ENCODE measurements at places on chromosomes 12 and 14.

DNA sequence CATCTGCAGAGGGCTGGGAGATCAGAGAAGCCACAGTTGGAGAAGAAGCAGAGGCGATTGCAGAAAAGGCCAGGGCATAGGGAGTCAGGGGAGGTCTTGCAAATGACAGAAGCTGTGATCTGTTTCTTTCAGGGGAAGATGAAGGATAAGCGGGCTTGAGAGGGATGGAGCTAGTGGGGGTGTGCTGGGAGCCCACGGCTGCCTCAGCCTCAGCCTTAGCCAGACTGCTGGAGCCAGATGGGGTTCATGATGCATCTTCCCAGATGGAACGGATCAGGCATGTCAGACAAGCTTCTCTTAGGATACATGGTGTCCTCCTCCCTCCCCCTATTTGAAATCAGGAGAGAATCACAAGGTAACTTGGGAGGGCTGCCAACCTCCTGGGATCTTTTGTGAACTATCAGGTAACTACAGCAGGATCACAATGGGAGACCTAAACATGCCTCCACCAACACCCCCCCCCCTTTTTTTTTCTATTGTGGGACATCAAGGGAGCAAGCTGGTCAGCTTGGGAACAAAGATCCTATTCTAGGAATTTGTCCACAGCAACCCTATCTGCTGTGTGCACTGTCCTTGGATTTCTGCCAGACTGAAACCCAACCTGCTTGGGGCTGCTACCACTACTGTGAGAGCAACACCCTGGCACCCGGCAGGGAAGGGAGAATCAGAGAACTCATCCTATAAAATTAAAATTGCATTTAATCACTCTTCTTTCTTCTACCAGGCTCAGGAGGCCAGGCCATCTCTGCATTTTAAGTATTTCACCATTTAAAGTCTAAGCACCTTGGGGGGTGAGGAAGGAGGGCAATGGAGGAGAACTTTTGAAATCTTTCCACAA lies 10.7 kb upstream of the ATP2A2 start:
- DNase-seq, result peak; percentile 42

GRCh38 chr12:26293612-26294011 lies 98.2 kb downstream of the SSPN start:
- DNase-seq, result no peak

DNA sequence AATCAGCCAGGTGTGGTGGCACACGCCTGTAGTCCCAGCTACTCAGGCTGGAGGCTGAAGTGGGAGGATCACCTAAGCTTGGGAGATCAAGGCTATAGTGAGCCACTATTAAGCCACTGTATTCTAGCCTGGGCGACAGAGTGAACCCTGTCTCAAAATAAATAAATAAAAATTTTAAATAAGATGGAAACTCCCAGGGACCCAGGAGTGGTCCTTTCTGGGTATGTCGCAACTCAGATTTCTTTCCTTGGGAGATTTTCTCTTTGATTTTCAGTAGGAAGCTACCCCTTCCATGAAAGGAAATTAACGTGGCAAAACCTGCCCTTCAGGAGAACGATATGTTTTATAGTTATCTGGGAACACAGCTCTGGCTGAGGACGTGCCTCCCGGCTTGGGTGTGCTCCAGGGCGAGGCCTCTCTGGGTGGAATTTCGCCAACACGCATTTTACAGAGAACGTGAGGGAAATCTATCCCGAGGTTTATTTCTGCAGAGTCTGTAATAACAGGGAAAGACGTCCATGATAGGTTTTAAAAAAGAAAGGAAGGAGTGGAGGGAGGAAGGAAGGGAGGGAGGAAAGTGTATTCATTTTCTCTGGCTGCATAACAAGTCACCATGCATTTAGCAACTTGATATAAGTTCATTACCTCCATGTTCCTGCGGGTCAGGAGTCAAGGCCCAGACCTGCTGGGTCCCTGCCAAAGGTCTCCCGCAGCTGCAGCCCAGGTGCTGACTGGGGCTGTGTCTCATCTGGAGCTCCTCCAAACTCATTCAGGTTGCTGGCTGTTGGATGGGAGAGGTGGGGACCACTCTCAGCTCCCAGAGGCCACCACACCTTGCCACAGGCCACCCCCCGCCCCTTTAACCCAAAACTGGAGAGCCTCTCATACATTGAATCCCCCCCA lies 80.6 kb upstream of the GSC start:
- no peak for DNase-seq

DNA sequence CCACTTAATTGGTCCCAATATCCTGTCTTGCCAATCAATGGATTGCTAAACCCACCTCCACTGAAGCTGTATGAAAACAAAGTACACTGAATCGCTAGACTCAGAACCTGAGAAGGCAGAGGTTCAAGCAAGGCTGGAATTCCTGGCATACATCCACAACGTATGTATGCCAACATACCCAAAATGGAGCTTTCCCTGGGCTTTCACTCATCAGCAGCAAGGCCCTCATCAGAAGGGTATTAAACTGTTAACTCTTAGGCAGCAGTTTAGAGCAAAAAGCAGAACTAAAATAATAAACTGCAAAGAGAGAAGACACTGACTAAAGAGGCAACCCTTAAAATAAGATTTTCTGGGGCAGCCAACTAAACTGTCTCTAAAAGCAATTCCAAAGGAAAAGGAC lies 13.6 kb downstream of the MED13L start:
- DNase-seq, result no peak

DNA sequence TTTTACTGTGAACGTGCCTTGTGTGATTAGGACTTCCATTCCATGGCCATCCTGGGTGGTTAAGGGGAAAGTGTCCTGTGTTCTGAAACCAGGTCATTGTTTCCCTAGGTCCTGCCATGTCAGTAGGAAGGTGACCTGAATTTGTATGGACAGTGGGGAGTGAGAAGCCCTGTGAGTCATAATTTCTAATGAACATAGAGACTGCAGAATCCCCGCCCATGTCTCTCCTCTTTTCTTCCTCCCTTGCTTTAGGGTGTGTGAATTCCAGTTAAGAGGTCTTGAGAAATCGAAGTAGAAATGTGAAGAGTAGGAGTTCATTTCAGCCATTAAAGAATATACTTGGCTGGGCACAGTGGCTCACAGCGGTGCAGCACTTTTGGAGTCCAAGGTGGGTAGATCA lies 8.1 kb downstream of the TTC9 start:
- no peak for DNase-seq

- DNase-seq, result no peak
Measured at GRCh38 chr14:26860111-26860510, 262.3 kb upstream of the NOVA1 start.

DNA sequence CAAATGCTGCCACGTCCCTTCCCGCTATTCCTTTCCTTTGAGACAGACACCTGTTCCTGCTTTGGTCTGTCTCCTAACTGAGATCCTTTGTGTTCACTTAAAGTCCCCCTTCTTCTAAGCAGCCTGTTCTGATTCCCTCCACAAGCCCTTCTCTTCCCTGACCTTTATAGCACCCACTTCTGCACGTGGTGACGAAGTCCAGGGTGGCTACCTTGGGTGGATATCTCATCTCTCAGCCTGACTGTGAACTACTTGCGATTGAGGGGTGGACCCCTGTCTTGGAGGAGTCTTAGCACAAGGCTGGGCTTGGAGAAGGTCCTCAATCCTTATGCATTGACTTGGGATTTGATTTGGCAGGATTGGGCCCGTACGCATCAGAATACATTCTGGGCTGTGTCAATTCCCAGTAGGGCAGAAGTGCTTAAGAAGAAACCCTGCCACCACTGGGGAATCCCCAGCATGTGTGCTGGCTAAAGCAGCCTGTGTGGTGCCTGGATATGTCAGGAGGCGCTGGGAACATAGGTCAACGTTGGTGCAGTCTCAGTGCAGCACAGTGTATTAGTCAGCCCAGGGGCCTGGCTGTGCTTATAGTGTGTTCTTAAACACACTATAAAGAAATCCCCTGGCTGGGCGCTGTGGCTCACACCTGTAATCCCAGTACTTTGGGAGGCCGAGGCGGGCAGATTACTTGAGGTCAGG lies 23.6 kb downstream of the KRT80 start:
- DNase-seq, result no peak

GRCh38 chr12:127263621-127264020 lies 1003.3 kb upstream of the TMEM132C start:
- no peak for DNase-seq

GRCh38 chr12:106769546-106769945 lies 4.9 kb upstream of the RIC8B start:
- no peak for DNase-seq

GRCh38 chr12:18139989-18140596 lies 50.1 kb upstream of the RERGL start:
- DNase-seq, result no peak

GRCh38 chr14:101418601-101419000 lies 142.7 kb upstream of the DIO3 start:
- DNase-seq, result no peak

- DNase-seq, result no peak
Measured at GRCh38 chr12:53644133-53644532, 18.0 kb upstream of the ATF7 start.

- peak; percentile 80 for DNase-seq
Measured at GRCh38 chr12:47744005-47744651, 14.6 kb downstream of the RAPGEF3 start.

DNA sequence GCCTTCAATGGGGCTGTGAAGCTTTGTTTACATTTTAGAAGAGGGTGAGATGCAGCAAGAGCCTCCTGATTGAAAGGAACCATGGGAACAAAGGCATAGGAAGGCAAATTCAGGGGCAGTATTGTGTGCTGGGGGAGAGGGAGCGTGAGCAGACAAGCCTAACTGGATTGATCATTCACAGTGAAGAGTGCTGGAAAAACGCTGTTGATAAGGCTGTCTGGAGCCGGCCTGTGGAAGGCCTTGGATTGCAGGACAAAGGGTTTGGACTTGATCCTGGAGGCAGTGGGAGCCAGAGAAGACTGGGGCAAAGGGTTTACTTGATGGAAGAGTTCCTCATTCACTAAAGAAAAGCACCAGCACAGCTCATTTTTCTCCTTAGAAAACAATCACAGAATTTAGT lies 160.5 kb downstream of the PAH start:
- peak; percentile 25 for DNase-seq

- DNase-seq, result no peak
Measured at GRCh38 chr14:60215127-60215444, 33.9 kb upstream of the PPM1A start.

DNA sequence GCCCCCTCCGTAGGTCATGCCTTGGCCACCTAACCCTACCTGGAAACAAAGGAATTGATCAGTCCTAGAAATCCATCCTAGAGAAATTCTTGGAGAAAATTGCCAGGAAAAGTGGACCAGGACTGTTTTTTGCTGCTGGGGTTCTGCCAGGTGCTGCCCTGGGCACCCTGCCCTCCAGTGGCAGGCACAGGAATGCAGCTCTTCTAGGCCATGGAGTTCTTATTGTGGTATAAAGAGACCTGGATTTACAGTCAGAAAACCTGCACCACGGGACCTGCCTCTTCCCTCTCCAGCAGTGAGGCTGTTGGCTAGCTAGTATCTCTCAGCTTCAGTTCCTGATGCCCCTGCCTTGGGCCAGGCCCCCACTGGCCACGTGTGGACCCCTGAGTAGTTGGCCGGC lies 59.7 kb downstream of the SLC24A4 start:
- DNase-seq, result no peak

- no peak for DNase-seq
Measured at GRCh38 chr14:61575551-61576150, 119.7 kb upstream of the HIF1A start.

DNA sequence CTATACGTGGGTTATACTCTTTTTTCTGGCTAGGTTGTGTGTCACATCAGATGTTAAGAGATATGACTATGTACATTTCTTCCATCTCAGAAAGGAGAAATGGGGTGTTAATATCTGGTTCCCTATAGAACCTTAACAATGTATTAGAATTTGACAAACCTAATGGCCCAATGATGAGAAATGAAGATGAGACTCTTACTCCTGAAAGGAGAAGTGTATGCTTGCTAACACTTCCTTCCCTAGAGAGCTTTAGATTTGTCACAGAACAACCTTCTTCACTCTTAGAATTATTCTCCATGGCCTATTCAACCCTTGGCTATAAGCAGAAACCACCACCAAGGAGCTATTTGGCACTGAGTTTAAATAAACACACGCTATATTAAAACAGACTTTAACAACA lies 839.6 kb downstream of the GALC start:
- no peak for DNase-seq

DNA sequence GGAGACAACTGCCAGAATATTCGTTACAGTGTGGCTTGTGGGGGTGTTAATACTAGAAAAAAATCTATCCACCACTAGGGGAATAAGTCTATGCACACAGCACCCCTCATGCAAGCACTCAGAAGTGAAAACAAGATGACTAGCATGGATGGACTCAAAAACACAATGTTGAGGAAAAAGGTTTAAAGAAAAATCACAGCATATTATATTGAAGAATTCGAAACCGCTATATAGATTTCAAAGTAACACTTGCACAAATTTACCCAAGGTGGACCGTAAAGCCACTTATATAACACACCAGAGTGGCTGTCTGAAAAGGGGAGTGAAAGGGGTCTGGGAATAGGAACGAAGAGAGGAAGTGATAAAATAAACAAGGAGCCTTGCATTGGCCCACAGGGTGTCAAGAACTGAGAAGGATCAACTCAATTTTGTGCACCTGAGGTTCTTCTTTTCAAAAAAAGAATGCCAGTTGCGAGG lies 544 bp downstream of the ABCD4 start:
- no peak for DNase-seq

DNA sequence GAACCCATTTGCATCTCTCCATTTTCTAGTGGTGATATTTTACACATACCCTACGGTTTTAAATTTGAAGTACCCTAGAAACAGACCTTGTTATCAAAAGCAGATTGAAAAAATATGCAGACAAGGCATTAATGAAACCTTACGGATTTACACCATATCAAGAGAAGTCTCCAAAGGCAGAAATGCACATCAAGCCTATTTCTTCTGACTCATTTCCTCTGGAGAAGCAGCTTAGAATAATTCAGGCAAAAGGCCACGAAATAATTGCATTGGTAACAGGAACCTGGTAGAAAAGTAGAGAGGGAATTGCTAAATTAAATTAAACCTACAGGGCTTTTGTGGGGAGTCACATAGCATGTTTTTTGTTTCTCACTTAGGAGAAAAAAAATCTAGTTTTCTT lies 34.7 kb downstream of the KICS2 start:
- DNase-seq, result no peak

GRCh38 chr14:35814371-35815005 lies 5.4 kb upstream of the RALGAPA1 start:
- peak; percentile 29 for DNase-seq

GRCh38 chr12:23628806-23629205 lies 320.7 kb downstream of the SOX5 start:
- DNase-seq, result no peak

DNA sequence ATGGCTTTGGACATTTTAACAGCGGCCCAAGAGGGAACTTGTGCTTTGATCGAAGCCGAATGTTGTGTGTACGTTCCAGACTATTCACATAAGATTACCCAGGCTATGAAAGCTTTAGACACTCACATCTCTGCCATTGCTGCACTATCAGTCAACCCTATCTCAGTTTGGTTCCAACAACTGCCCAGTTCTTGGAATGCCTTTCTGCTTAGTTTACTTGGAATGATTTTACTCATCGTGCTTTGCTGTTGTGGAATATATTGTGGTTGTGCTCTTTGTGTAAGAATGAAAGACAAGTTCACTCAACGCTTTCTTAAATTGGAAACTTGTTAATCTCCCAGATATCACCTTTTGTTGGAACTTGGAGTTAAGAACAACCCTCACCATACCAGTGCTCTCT lies 498.2 kb downstream of the GLT1D1 start:
- DNase-seq, result no peak
